ENCODE measurements at places on chromosomes 5 and 9.

GRCh38 chr9:108351571-108351970 lies 504.2 kb downstream of the ACTL7B start:
- DNase-seq, result no peak

DNA sequence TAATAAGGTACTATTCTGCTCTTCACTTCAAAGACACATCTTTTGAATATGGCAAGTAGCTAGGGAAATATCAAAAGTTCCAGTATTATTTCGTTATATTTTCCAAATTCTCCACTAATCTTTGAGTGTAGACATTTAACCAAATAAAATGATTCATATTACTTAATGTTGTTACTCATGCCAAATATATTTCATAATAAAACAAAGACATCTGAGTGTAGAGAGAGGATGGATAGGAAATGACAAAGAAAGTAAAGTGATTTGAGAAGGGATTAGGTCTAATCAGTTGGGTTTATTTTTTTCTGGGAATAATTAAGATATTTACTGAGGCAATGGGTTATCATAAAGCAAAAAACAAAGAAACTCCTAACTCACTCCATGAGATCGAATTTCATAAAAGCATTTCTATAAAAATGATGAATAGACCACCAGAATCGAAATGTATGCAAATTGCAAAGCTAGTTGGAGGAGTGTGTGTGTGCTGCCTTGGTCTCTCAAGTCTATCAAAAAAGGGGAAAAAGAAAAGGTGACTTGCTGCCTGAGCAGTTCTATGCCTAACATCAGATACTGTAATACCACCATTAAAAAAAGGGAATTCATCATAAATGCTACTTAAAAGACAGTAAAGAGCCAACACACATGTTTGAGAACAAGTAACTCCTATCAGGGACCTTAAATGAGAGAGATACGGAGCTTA lies 255.5 kb downstream of the PDE4D start:
- DNase-seq, result no peak

GRCh38 chr5:95048628-95049027 lies 236.3 kb downstream of the MCTP1 start:
- no peak for DNase-seq

GRCh38 chr5:157222506-157223230 lies 42.0 kb downstream of the ITK start:
- DNase-seq, result peak; percentile 78

DNA sequence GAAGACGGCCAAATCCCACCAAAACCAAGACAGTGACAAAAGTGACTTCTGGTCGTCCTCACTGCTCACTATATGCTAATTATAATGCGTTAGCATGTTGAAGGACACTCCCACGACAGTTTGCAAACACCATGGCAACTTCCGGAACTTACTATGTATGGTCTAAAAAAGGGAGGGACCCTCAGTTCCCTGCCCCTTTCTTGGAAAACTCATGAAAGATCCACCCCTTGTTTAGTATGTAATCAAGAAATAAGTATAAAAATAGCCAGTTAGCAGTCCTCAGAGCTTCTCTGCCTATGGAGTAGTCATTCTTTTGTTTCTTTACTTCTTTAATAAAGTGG lies 9.5 kb downstream of the FCN2 start:
- DNase-seq, result no peak

DNA sequence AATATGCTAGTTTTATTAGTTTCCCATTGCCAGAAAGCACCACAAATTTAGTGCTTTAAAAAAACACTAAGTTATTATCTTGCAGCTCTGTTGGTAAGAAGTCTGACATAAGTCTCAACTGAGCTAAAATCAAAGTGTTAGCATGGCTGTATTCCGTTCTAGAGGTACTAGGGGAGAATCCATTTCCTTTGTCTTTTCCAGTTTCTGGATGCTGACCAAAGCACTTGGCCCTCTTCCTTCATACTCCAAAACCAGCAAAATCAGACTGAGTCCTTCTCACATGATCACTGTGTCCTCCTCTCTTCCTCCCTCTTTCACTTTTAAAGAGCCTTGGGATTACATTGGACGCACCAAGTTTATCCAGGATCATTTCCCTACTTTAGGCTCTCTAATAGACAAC lies 9.5 kb downstream of the CDH18 start:
- DNase-seq, result no peak

- DNase-seq, result no peak
Measured at GRCh38 chr9:37740128-37740527, 13.5 kb upstream of the TRMT10B start.

GRCh38 chr5:129438322-129438721 lies 21.8 kb upstream of the ADAMTS19 start:
- no peak for DNase-seq

DNA sequence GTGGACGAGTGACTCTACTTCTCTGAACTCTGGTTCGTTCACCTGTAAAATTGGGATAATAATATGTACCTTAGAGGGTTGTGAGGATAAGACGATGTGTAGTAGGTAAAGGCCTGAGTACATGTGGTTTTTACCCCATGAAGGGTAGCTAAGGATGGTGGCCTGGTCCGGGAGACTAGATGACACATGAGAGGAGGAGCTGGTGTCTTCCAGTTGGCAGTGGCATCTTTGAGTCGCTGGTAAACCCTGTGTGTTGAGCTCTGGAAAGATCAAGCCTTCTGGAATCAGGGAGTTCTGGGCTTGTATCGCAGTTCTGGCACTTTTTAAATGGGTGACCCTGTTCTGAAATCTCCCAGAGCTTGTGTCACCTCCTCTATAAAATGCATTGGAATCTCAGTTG lies 166.4 kb upstream of the ZNF618 start:
- DNase-seq, result no peak

GRCh38 chr5:146368137-146368536 lies 29.5 kb downstream of the POU4F3 start:
- no peak for DNase-seq

DNA sequence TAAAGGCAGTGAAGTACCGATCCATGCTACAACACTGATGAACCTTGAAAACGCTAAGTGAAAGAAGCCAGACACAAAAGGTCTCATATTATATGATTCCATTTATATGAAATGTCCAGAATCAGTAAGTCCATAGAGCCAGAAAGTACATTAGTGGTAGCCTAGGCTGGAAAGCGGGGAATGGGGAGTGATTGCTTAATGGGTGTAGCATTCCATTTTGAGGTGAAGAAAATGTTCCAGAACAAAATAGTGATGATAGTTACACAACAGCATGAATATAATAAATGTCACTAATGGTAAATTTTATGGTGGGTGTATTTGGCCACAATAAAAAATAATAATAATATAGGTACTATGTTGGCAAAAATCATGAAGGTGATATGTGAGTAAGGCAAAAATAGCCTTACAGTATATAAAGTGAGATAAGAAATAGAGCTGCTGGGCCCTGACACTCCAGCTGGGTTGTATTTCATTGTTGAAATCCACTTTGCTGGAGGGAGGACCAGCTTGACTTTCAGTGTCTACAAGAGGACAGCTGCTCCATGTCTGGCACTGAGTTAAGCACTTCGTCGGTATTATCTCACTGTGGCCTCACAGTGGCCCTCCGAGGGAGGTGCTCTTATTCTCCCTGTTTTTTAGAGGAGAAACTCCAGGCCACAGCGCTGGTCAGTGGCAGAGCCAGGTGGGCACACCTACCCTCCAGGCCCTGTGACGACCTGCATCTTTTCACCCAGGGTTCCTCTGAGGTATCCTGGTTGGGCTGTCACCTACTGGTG lies 22.4 kb upstream of the ANGPTL2 start:
- DNase-seq, result no peak

DNA sequence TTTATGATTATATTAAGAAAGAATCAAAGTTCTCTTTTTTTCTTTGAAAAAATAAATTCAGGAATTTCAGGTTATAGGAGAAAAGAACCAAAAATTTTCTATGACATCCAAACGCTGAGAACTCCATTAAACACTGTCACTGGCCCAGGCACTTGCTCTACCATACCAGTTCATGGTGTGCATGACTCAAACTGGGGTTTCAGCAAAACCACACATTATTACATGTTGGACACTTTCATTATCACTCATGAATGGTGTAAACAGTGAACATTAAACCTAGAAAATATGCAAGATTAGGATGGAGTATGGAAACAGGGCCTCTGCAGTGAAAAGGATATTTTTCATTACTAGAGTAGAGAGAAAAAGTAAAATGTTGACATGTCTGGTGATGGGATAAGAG lies 369.9 kb upstream of the FAM174A start:
- DNase-seq, result no peak

- no peak for DNase-seq
Measured at GRCh38 chr9:133707065-133707762, 30.9 kb downstream of the SARDH start.

DNA sequence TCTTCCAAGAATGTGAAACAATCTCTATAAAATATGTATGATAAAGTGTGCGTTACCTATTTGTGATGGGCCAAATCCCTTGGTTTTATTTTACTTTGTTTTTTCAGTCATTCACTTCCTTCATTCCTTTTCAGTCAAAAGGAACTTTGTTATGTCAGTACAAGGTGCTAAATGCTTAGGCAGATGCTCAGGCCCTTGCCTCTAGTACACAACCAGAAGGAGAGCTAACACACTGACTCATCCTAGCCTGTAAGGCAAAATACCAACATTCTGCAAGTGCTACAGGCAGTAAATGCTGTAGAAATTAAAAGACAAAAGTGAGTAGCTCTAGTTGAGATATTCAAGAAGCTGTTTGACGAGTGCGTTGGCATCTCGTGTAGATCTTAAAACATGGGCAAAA lies 49.4 kb downstream of the TRPM6 start:
- DNase-seq, result no peak

DNA sequence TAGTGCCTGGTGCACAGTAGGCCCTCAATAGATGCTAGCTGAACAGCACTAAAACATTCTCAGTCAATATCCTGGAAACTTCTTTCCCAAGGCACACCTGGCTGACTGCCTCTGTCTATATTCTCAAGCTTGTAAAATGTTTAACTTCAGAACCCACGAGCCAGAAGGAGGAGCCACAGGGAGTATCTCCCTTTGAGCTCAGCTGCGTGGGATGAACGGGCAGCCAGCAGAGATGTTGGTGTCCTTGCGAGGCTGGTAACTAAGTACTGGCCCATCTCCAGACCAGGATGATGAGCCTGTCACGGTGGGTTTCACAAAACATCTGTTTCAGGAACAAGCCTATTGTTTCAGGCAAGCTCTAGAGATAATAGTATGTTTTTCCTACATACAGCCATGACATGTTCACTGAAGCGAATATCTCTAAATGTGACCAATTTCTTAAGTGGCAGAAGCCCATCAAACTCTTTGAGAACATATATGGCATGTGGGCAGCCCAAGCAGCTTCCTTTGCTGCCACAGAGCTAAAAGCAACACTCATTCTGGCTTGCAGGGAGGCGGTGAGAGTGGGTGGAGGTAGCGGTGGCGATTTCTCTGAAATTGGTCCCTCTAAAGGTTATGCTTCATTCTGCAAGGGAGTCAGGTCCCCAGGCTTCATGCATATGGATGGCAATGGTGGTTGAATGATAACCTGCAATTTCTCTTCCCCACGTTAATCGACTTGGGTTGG lies 206.2 kb downstream of the TTLL11 start:
- DNase-seq, result no peak

DNA sequence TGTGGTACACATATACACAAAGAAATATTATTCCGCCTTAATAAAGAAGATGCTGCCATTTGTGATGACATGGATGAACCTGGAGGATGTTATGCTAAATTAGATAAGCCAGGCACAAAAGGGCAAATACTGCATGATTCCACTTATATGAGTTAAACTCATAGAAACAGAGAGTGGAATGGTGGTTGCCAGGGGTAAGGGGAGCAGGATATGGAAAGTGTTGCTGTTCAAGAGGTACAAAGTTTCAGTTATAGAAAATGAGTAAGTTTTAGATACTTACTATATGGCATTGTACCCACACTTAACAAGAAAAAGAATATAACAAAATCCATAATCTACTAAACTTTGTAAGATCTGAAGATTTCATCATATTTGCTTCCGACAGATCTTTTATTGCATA lies 252.2 kb downstream of the SYK start:
- DNase-seq, result no peak

GRCh38 chr9:20012232-20012631 lies 223.4 kb upstream of the SLC24A2 start:
- no peak for DNase-seq

- DNase-seq, result no peak
Measured at GRCh38 chr9:128713941-128714573, 9.9 kb downstream of the ZDHHC12 start.

GRCh38 chr9:73683862-73684591 lies 532.4 kb downstream of the ANXA1 start:
- no peak for DNase-seq

- no peak for DNase-seq
Measured at GRCh38 chr9:135939351-135940265, 21.6 kb downstream of the UBAC1 start.

- DNase-seq, result peak; percentile 67
Measured at GRCh38 chr9:89999534-90000370, 394.9 kb downstream of the GADD45G start.

- DNase-seq, result no peak
Measured at GRCh38 chr5:937151-937924, 44.7 kb downstream of the TRIP13 start.

DNA sequence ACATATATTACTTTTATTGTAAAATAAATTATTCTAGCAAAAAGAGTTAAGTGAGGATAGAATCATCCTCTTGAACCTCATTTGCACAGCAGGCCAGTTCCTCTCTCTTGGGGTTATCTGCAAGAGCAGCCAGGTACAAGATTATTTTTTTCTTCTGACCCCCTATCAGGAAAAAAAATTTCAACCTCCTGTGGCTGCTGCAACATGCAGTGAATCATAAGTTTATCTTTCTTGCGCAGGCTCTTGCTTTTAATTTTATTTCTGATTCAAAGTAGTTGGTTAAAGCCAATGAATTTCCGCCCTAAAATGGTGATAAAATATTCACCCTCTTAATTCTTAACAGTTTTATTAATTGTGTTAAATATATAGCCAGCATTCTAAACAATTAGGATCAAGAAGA lies 69.7 kb upstream of the PPP3R2 start:
- DNase-seq, result no peak

GRCh38 chr9:26893030-26893676 lies 551 bp upstream of the CAAP1 start:
- DNase-seq, result no peak

- no peak for DNase-seq
Measured at GRCh38 chr5:90680921-90681563, 122.4 kb downstream of the ADGRV1 start.

DNA sequence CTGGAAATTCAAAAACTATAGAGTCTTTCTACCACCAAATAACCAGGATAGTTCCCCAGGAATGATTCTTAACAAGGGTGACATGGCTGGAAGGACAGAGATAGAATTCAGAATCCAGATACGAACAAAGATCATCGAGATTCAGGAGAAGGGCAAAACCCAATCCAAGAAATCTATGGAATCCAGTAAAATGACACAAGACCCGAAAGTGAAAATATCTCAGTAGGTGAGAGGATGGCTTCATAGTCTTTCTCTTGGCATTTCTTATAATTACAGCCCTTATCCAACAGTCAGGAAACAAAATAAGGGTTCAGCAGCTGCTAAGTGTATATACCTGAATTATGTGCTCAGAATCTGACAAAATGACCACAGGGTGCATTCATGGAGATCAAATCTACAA lies 81.8 kb downstream of the FAM174A start:
- DNase-seq, result no peak

- no peak for DNase-seq
Measured at GRCh38 chr5:72160329-72160728, 53.1 kb downstream of the MAP1B start.

GRCh38 chr5:33843579-33843978 lies 48.2 kb downstream of the ADAMTS12 start:
- no peak for DNase-seq

Measured in activated naive CD8-positive, alpha-beta T cell treated with anti-CD3 and anti-CD28 coated beads, Interleukin-2, amount 50 U/mL, for 16 hours (primary cell).